NCI-H526 (cell line): ENCODE measurements at places on chromosomes 1 and 21.

DNA sequence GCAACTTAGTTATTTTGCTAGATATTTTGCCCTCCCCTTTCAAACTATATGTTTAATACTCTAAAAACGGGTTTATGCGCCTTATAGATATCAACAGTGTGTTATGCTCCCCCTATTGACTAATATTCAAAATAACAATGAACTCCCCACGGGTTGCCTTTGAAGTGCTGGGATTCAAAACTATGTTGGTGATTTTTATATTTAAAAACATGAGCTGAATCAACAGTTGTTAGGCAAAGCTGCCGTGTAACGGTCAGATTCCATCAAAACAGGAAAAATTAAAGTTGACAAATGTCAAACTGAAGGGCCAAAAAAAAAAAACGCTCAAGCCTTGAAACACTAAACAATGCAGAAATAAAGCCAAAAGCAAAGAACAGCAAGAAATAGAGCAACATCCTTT, 2.5 kb downstream of the TGFBR3 start:
- DNase-seq: peak; percentile 17

DNA sequence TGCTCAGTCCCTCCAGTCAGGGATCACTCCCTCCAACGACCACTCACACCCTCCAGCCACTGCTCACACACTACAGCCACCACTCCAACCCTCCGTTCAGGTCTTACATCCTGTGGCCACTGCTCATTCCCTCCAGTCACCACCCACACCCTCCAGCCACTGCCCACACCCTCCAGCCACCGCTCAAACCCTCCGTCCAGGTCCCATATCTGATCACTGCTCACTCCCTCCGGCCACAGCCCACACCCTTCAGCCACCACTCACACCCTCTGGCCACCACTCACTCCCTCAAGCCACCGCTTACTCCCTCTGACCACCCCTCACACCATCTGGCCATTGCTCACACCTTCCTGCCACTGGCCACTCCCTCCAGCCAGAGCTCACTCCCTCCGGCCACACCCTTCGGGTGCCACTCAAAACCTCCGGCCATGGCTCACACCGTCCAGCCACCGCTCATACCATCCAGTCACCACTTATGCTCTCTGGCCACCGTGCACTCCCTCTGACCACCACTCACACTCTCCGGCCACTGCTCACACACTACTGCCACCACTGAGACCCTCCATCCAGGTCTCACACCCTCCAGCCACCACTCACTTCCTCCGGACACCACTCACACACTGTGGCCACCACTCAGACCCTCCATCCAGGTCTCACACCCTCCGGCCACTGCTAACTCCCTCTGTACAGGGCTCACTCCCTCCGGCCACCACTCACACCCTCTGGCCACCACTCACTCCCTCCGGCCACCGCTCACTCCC, 4.7 kb upstream of the TFF1 start:
- DNase-seq: no peak

- no peak for DNase-seq
Measured at GRCh38 chr1:28986306-28986910, 72.0 kb downstream of the EPB41 start.

DNA sequence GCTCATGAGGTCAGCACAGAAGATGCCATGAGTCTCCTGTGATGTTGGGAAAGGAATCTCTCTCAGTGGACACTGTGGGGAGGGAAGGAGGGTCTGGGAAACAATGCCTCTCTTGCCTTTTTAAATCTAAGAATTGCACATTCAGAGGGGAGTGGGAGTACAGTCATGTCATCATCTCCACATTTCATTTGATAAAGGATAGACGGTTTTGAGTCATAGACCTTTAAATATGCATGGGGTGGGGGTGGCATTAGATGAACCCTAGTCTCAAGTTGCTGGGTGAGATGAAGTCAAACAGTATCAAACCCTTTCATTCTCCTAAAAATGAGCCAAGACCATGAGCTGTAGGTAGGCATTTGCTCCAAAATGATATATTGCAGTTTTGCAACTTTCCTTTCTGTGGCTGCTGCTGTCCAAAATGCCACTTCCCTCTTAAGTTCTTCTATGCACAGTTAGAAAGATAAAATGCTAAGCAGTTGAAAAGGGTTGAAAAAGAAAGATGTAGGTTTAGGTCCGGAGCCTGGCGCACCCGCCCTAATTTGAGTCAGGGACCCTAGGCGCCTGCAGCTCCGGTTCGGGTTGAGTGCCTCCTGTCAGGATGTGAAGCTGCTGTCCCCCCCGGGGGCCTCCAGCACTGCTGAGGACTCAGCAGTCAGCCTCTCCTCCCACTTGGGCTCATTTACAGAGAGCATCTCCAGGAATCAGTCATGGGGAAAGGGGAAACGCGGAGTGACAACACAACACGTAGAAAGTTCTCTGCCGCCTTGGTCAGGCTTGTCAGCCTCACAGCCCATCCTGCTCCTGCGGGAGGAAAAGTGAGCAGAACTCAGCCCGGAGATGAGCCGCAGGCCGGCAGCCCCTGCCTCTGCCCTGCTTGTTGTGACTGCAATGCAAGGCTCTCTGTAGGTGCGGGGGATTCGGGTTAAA, 479.3 kb upstream of the RUNX1 start:
- peak; percentile 11 for DNase-seq

DNA sequence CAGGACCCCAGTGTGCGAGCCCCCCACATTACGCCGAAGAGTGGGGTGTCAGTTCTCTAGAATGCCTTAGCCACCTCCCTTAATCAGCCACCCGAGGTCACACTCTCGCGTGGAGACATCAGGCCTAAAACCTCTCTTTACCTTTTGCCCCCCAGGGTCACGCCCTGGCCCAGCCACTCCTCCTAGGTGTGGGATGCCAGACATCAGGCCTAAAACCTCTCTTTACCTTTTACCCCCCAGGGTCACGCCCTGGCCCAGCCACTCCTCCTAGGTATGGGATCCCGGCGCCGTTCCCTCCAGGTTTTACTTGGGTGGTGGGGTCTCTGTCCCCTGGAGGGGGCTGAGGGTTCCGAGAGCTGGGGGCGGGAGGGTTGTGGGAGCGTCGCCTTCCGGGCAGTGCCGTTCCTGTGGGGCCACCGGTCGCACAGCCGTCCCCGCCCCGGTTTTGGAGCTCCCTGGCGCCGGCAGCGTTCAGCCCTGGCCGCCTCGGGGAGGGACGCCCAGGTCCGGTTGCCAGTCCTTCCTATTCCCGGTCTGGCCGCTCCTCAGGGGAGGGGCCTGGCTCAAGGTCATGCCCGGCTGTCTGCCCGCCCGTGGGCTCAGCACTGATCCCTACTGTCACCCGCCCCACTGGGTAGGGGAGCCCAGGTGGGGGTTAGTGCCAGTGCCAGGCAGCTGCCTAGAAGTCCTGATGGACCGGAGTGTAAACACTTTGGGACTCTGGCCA, 882 bp downstream of the VPS13D start:
- DNase-seq: no peak

DNA sequence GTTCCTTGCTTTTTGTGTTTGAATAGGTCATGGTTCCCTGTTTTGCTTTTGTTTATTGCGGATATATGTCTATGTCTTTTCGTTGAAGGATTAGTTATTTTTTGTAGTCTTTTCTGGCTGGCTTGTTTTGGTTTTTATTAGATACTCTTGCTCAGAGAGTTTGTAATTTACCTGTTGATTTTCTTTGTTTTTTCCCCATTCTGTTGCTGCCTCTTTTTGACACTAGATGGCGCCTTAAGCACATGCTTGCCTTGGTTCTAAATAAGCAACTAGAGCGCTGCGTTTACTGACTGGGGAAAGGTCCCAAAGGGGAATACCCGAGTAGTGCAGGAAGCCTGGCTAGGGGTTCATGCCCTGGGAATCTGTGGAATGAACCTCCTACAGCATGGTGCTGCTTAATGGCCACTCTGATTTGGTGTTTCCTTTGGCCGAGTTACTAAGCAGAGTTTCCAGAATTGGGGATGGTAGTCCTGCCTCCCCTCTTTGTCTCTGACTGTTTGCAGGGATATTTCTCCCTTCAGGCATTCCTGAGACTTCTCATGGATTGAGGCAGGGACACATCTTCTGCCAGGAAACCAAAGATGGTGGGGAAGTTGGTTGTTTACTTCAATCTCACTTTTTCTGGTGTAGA, 143.2 kb downstream of the PTPRU start:
- DNase-seq: peak; percentile 48

GRCh38 chr1:222948079-222948478, 133.2 kb downstream of the DISP1 start:
- no peak for DNase-seq

DNA sequence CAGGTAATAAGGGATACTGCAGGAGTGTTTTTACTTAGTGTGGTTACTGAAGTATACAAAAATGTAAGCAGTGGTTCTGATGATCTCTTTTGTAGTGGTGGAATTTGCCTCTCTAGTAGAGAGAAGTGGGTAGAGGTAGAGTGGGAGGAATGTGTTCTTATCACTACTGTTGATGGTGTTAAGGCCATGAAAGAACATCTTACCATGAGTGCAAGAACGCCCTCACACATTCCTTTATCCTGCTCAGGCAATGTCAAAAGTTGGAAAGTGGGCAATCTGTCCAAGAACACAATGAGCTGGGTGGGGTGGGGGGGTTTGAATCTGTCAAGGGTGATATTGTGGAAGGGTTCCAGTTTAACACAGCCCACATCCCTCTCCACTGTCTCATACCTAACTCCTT, 78.6 kb downstream of the TTLL7 start:
- no peak for DNase-seq

GRCh38 chr21:15841856-15842564, 112.2 kb downstream of the USP25 start:
- DNase-seq: no peak

DNA sequence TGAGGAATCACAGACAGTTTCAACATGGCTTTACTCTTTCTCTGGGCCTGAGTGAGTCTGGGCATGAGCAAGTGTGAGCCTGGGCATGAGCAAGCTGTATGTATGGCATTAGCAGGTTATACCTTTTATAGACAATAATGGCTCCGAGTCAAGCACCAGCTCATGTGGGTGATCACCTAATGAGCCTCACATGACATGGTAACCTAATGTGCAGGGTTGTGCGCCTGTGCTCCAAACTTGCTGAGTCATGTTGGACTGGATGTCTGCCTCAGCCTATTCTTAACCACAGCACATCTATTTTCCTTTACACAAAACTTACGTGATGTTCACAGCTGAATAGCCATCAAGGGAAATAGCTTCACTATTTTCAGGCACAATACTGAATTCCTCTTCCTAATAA, 236.2 kb upstream of the NRIP1 start:
- no peak for DNase-seq

GRCh38 chr1:42931911-42932422, 26.7 kb downstream of the SLC2A1 start:
- no peak for DNase-seq

GRCh38 chr1:65277605-65278347, 31.6 kb upstream of the DNAJC6 start:
- no peak for DNase-seq

DNA sequence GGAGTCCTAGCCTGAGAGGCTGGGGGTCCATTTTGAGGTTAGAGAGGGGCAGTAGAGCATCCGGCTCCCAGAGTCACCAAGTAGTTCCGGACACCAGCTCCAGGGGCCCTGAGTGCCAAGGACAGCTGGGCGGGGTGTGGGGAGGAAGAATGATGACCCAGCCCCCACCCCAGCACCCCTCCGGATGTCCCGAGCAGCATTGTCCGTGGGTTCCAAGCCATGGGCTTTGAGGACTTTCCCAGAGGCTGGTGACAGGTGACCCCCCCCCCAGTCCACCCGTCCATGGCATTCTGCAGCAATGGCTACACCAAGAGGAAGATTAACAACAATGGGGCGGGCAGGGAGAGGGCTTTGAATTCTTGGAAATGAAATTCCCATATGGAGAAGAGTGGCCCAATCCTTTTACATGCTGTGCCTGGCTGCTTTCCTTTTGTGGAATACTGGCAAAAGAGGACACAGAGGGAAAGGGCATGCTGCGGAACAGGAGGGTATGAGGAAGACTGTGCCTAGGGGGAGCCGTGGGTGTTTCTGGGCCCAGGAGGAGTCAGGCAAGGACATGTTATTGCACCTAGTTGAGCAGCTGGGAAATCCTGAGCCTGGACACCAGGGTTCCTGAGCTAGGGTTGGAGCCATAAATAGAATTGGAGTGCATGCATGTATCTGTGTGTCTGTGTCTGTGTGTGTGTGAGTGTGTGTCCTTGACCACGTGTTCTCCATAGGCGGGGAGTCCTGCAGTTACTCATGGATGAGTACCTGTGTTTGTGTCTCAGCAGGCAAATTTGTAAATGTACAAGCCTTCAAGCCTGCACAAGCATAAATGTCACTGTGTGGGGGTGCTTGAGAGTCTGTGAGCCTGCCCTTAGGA, 956 bp downstream of the ATP1A2 start:
- no peak for DNase-seq

DNA sequence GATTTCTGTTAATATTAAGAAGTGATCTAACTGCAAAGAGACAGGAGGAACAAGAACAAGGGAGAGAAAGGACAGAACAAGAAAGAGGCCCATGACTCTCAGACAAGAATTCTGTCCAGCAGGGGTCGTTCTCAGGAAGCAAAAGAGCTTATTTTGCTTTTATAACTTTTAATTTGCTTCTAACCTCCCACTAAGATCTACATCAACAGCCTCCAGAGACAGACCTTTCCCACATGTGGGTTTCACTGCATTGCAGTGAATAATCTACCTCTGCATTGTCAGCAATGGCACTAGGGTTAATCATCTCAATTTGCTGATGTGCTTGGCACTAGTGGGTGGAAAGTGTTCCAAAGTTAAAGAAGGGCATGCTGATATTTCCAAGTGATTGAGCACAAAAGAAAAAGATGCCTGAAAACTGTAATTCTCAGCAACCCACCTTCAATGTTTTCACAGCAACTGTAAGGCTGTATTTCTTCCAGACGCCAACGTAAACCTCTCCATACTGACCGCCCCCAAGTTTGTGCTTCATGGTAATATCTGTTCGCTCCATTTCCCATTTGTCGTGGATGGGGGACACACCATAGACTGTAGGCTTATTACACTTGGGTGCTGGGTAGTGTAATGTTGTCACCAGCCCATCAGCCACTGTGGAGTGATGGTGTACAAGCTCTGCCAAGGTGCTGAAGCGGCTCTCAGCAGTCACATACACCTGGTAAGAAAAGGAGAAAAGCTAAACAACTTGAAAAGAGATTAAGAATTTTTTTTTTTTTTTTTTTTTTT, 39.5 kb downstream of the TOR3A start:
- DNase-seq: peak; percentile 88

GRCh38 chr1:66439031-66439740, 94.8 kb upstream of the SGIP1 start:
- no peak for DNase-seq

- DNase-seq: no peak
Measured at GRCh38 chr1:200334661-200335256, 75.1 kb downstream of the ZNF281 start.

DNA sequence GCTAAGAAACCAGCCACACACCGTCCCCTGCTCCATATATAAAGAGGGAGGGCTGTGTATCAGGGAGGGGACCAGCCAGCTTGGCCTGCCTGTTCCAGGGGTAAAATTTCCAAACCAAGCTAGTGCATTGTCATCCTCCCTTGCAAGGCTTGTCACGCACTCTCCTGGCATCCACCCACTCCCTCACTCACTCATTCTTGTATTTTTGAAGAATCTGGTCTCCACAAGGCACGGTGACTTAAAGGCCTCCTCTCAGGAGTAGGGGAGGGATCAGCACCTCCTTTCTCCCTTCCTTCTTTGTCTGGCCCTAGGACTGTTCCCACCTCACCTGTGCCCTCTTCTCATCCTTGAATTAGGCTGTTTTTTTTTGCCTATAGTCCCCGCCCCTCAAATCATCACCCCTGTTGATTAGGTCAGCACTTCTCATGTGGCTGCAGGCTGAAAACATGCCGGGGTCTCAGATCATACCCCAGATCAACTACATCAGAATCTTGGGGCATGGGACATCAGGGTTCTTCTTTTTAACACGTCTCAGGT, 5.0 kb downstream of the ABCA4 start:
- DNase-seq: no peak
